ENCODE measurements at places on chromosomes 16 and 17.

- DNase-seq = no peak
Measured at GRCh38 chr17:46916211-46916610, 6.7 kb upstream of the GOSR2 start.

DNA sequence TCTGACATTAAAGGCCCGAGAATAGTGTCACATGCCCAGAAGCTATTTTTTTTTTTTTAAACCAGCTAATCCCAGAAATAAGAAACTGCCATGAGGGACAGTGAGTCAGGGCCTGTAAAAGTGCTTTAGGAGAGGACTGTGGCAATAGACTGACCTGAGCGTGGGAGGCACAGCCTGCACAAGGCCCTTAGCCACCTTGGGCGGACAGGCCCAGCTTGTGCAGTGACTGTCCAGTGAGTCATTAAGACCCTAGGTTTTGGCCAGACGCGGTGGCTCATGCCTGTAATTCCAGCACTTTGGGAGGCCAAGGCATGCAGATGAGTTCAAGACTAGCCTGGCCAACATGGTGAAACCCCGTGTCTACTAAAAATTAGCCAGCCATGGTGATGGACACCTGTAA is 343.0 kb upstream of the ZFHX3 start:
- no peak for DNase-seq

GRCh38 chr16:6684076-6684673 is 648.5 kb upstream of the RBFOX1 start:
- no peak for DNase-seq

GRCh38 chr17:47720754-47721533 is 12.1 kb upstream of the TBX21 start:
- peak; percentile 89 for DNase-seq

- DNase-seq = no peak
Measured at GRCh38 chr17:82691714-82692113, 6.8 kb downstream of the RAB40B start.

DNA sequence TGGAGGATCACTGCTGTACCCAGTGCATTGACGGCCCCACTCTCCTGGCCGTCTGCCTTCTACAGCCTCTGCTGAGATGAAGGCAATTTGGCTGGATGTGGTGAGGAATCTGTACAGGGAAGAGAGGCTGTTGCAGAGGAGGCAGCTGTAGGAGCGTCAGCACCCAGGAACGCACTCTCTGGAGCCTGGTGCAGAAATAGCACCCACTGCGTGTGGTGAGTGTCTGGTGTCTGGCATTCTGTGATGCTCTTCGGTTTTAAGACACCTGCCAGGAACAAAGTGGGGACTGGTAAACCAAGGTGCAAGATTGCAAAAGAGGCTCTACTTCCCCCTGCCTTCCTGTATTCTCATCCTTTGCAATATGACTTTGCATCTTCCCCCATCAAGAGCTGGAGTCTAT is 187.5 kb upstream of the SDK2 start:
- DNase-seq = no peak

- no peak for DNase-seq
Measured at GRCh38 chr16:30715750-30716445, 16.9 kb downstream of the SRCAP start.

DNA sequence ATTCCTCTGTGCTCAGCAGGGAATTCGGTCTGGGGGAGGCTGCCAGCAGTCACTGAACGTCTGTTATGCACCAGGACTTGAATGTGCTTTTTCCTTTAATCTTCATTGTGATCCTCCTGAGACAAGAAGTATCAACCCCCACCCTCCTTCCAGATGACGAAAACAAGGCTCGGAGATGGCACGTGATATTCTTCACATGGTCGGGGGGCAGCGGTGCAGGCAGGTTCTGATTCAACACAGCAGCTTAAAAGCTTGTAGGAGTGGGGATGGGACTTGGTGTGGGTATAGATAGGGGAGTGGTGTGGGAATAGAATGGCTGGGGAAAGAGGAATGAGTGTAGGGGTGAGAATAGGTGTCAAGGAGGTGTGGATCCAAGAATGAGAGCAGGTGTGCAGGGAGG is 6.4 kb downstream of the NECAB2 start:
- DNase-seq = no peak

GRCh38 chr17:82776454-82776853 is 24.6 kb downstream of the TBCD start:
- DNase-seq = no peak

GRCh38 chr17:39753514-39754160 is 15.9 kb downstream of the GRB7 start:
- no peak for DNase-seq

GRCh38 chr16:73232555-73233328 is 184.8 kb upstream of the ZFHX3 start:
- no peak for DNase-seq

- DNase-seq = no peak
Measured at GRCh38 chr17:59890720-59891119, 2.0 kb downstream of the TUBD1 start.

DNA sequence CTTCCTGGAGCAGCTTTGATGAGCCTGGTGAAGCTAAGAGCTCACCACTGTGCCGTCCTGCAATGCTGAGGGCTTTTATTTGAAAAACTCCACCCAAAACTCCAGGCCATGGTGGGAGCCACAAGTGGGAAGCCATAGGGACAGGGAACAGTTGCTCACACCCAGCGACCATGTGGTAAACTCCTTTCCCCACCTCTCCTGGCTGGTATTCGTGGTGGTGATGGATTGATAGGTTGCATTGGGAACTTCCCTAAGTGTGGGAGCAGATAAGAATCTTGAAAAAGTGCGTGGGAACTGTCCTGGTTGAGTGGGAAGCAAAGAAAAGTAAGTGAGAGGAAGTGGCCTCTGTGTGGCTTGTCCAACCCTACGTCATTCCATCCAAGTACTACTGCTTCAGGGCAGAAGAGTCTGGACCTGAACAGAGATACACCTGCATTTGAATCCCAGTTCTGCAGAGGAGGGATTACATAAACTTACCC is at the start of gene CCL1:
Gene CCL1 (minus strand): TSS at position 51 of the 479 bp plus-strand sequence. CDS start 72 bp downstream, outside the sequence.
- DNase-seq = no peak

DNA sequence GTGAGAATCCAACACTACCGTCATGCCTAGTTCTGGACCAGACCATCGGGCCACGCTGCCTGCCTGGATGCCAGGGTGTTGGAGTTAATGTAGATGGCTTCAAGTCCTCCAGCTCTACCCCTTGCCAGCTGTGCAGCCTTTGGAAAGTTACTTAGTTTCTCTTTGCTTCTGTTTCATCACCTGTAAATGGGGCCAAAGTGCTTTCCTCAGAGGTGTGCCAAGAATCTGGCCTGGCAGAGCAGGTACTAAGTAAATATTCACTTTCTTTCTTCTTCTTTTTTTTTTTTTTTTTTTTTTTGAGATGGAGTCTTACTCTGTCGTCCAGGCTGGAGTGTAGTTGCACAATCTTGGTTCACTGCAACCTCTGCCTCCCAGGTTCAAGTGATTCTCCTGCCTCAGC is 159.5 kb upstream of the RPL38 start:
- no peak for DNase-seq

GRCh38 chr16:893360-893759 is 77.4 kb downstream of the LMF1 start:
- DNase-seq = no peak

DNA sequence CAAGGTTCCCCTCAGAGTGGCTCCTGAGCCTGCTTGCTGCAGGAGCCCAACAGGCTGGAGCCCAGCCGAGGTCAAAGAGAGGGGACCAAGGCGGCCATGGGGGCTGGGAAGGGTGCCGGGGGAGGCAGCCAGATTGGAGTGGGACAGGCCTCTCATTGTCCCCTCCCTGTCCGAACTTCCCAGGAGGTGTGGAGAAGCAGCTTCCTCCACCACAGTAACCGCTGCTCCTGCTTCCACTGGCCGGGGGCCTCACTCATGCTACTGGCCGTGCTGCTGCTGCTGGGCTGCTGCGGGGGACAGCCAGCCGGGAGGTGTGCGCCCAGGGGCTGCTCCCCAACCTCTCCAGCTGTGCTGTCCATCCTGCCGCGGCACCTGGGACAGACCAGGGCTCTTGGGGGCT is 29.3 kb downstream of the TMEM94 start:
- DNase-seq = no peak

DNA sequence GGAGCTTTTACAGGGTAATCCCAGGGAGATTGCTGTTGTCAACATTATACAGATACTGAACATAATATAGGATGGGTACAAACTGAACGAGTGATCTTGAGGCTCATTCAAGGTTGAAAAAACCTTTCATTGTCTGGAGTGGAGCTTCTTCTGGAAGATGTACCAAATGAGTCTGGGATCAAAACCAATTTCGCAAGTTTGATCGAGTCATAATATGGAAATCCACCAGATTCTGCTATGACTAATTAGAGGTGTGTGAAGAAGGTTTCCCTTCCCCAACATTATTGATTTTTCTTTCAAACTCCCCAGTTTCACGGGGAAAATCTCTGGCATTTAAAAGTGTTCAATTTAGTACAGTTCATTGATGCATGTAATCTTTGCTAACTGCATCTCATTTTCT is 324.1 kb downstream of the ZFHX3 start:
- DNase-seq = no peak

GRCh38 chr16:87465306-87465705 is 27.5 kb downstream of the ZCCHC14 start:
- DNase-seq = no peak

- no peak for DNase-seq
Measured at GRCh38 chr16:49822649-49823370, 33.1 kb downstream of the ZNF423 start.

DNA sequence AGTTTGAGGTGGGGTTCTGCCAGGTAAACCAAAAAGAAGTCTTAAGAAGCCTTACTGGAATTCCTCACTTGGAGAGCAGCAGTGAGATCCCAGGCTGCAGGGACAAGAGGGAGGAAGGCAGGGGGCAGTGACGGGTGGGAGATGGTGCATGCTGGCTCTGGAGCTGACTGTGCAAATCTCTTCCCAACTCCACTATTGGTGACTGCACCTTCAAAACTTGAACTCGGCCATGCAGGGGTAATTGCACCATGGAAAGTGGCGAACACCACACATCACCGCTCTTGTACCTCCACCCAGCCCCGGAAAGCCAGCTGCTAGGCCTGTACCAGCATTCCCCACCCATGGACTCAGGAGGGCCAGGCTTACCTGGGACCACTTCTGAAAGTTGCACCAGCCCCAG is 51.4 kb upstream of the CDR2 start:
- no peak for DNase-seq

GRCh38 chr17:48530887-48531272 is at the start of gene HOXB1:
HOXB1 (minus strand) TSS chr17:48531011; CDS start chr17:48530904, 107 bp downstream.
- no peak for DNase-seq

GRCh38 chr16:86497551-86498021 is 12.7 kb upstream of the FOXF1 start:
- DNase-seq = no peak

DNA sequence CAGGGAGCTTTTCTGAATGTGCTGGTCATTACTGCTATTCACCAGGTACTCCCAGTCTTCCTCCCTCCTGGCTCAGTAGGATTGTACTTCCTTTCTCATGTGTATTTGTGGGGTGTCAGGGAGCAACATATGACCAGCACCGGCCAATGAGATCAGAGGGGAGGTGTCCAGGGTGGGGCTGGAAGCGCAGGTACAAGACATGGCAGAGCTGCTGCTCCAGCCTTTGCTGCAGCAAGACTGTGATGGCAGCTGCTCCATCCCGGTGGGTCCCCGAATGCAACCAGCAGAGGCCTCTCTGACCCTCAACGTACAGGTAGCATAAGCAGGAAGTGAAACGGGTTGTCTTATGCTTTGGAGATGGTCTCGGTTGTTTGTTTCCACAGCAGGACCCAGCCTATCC is 53.8 kb upstream of the CACNG5 start:
- DNase-seq = no peak

- DNase-seq = no peak
Measured at GRCh38 chr17:44948315-44948795, 782 bp upstream of the KIF18B start.

DNA sequence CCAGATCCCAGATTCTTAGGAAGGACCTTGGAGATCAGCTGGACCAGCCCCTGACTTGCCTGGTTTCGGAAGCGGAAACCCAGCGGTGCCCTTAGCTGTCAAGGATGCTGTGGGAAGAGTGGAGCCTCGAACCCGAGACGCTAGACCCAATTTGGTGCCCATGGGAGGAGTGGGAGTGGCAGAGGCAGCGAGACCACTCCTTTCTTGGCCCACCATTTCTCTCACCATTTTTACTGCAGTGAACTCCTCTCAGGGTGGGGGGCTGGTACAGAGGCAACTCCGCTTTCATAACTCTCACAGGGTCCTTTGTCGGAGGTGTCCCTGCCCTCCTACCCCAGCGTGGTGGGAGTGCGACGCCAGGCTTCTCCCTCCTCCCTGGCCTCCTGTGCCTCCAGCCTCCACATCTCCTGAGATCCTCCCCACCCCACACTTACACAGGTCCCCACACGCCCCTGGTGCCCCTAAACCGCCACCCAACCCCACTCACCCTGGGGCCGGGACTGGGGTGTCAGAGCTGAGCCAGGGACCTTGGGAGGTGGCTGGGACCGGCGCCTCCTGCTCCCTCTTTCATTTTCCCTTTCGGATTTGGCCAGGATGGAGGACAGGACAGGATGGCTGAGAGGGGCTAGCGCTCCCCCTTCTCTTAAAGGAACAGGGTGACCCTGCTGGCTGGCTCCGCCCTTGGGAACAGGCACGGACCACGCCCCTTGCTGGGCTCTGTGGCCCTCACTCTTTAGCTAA is at the start of gene GJD3:
Gene GJD3 (minus strand): TSS at position 617 of the 741 bp plus-strand sequence. CDS start 922 bp downstream, outside the sequence.
- DNase-seq = no peak

DNA sequence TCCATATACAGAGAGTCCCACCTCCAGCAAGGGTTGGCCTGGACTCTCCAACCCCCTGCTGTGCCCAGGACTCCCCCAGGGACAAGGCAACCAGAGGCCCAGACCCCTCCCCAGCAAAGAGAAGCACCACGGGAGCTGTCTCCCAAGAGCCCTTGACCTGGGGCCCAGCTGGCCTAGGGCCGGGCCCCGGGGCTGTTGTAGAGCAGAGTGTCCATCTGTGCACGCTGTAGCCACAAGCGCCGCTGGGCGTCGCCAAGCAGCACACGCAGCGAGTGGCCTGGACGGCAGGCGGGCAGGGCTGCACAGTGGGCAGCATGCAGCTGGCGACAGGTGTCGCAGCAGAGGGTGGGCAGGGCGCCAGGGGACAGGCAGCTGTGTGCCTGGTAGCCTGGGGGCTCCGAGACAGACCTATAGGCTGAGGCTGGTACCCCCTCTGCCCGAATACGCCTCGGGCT is 4.3 kb downstream of the SPATA2L start:
- DNase-seq = no peak

DNA sequence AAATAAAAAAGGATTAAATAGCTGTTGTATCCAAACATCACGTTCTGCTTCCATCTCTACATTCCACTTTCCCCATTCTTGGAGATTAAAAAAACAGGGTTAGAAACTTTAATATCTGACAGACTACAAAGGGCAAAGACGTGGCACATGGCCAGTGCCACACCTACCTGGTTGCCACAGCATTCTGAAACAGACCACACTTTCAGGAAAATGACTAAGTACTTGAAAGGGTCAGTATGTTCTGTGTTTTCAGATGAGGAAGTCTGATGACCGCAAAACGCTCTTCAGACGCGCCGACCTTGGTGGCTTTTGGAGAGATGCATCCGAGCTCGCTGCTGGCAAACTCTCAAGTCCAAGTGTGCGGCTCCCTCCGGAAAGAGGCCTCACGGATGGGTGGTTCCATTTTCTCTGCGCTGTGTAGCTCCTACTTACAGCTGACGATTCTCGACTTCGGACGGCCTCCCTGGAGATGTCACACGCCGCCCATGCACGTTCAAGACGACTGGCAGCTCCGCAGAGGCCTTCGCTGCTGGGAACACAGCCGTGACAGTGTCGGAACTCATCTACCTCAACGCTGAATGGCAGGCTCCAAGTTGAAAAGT is 15.5 kb downstream of the MAP1LC3B start:
- no peak for DNase-seq

- DNase-seq = no peak
Measured at GRCh38 chr17:79932451-79933306, 93.4 kb upstream of the CBX4 start.

GRCh38 chr17:13862346-13862745 is 207.0 kb upstream of the COX10 start:
- DNase-seq = no peak

GRCh38 chr16:31485571-31485970 is 2.6 kb downstream of the SLC5A2 start:
- no peak for DNase-seq
